PC-3 (cell line): ENCODE measurements at places on chromosomes 4 and X.

- no peak for DNase-seq
Measured at GRCh38 chr4:41257257-41257901, 651 bp downstream of the UCHL1 start.

DNA sequence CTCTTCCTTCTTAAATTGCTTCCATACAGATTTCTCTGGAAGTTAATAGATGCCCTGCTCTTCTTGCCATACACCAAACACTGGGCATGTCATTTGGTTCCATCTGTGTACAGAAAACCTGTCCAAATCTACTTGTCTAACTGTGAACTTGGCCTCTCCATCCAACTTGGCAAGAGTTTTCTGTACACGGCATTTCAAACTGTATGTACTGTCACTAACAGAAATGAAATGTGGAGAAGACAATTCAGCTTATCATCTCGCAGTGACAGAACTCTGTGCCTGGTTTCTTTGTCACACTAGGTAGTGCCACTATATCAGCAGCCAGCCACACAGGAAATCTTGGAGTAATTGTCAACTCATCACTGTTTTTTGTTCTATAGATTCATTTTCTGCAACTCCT is 58.2 kb downstream of the CXXC4 start:
- DNase-seq: no peak

DNA sequence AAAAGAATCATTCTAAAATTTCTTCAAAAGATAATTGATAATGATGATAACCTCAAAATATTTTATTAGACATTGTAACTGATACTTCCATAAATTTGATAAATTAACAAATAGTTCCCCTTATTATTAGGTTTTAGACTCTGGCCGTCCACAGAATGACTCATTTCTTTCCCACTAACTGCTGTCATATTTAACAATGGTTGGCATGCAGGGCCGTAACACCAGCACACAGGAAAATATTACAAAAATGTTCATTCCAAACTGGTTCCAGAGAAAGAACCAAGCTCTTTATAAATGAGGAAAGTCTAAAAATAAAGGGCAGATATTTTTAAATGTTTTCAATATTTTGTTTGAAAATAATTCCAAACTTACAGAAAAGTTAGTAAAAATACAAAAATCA is 28.2 kb downstream of the WDFY3 start:
- DNase-seq: peak; percentile 53

DNA sequence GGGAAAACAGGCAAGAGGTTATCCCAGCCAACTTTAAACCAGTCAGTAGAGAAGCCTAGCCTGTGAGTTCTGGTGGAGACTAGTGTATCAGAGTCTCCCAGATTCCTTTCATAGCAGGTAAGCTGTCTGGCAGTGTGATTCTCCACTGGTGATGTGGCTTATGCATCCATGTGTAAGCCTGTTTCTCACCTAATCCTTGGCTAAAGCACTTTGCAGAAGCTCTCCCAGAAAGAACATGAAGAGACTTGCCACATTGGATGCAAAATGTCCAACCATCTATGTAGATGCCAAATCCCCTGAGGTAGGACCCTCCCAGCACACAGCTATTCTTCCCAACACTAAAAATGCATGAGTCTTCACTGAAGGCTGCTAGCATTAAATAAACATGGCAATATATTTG is 111.7 kb downstream of the CHRNA9 start:
- peak; percentile 14 for DNase-seq

DNA sequence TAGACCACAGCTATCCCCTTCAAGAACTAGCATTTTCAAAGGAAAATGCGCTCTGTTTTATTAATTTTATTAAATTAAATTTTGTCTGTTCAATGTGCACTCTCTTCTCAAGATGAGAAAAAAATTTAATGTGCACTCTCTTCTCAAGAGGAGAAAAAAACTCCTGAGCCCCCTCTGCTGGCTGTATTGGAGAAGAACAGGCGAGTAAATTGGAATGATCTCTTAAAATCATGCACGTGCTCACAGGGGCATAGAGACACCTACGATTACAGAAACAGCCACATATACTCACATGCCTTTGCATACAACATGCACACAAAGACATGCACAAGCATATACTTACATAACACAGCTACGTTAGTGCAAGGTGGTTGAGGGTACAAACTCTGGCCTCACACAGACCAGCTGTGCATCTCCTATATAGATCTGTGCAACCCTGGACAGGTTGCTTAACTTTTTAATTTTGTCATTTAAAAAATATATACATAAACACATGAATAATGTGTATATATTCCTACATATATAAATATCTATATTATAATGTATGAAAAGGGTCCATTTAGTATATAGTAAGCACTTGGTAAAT is 176.2 kb upstream of the CXorf66 start:
- DNase-seq: peak; percentile 54

DNA sequence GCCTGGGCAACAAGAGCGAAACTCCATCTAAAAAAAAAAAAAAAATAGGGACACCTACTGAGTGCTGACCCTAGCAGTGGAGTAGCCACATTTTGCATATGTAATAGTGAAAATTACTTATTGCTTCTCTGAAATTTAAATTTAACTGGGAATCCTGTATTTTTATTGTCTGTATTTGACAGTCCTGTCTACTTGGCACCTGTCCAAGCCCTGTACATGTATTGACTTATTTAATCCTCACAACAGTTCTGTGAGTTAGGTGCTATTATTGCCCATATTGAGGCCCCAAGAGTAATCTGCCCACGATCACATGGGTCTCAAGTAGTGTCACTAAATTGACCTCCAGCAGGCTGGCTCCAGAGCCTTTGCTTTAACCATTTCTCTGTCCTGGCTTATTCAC is 81.6 kb downstream of the WDR19 start:
- no peak for DNase-seq
